ENCODE measurements at places on chromosomes 1 and 21.

DNA sequence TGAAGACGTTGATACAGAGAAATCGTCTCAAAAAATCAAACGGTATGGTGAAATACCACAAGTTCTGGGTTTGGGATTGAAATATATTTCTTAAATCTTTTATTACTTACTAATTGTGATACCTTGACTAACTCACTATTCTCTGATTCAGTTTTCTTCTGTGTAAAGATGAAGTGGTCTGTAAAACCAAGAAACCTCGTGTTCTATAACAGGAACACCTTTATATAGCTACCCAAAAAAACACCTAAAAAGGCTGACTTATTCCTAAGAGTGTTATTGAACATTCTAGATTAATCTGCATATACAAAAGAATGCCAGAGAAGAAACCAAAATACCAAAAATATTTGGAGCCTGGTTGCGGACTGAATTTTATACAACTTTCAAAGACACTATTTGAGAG is 721 bp downstream of the LRRIQ3 start:
- no peak for DNase-seq

- peak; percentile 70 for DNase-seq
Observed at GRCh38 chr1:92876351-92876750, 44.5 kb downstream of the RPL5 start.

DNA sequence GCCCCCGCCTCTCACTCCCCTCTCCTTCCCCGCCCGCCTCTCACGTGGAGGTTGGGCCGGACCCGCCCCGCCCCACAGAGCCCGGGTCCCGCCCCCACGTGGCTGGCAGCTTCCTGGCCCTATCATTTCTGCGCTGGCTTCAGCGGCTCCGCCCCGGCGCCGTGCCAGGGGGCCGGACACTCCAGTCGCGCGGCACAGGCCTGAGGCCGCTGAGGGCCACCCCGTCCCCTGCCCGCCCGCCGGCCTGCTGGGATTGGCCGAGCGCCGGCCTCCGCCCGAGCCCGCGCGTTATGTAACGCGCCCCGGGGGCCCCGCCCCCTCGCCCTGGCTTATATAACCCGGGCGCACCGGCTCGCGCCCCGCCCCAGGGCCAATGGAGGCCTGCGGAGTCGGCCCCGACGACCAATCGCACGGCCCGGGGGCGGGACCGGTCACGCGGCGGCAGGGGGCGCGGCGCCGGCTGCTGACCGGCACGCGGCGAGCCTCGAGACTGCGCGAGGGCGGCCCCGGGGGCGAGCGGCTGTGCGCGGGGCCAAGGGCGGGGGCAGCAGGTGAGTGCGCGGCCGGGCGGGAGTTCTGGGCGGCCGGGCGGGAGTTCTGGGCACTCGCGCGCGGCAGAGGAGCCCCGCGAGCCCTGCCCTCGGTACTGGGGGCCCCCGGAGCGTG is at the start of gene PER3:
TSS of gene PER3 (plus strand) at position 466 of the 666 bp plus-strand sequence. CDS start 587 bp downstream, outside the sequence.
- peak; percentile 99 for DNase-seq

GRCh38 chr1:37137014-37137413 is 102.7 kb upstream of the GRIK3 start:
- DNase-seq = no peak

GRCh38 chr1:212688341-212689047 is 11.1 kb downstream of the BATF3 start:
- DNase-seq = no peak

GRCh38 chr1:23777979-23778814 is at the start of gene PITHD1:
Gene PITHD1, plus strand, starts transcription at chr1:23778418. Its CDS starts 98 bp downstream, at chr1:23778516.
- DNase-seq = peak; percentile 77

DNA sequence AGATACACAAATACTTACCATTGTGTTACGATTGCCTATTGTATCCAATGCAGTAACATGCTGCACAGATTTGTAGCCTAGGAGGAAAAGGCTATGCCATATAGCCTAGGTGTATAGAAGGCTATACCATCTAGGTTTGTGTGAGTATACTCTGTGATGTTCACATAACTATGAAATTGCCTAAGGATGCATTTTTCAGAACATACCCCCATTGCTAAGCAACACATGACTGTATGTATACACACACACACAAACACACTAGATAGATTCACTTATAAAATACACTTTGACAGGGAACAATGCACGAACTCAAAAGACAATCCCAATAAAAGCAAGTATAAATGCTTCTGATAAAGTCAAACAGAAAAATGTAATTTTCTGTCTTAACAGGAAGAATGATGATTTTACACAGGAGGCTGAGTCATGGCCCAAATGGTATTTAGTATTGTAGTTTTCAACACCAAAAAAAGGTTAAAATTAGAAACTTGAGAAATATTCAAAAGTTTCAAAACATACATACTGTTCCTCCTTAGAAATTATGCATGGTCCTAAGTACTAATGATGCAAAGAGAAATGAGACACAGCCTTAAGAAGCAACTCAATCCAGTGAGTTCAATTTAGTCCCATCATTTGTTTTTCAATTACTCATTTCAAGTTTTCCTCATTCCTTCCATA is 12.2 kb downstream of the FH start:
- no peak for DNase-seq

GRCh38 chr1:36458910-36459309 is 5.3 kb downstream of the MRPS15 start:
- no peak for DNase-seq

DNA sequence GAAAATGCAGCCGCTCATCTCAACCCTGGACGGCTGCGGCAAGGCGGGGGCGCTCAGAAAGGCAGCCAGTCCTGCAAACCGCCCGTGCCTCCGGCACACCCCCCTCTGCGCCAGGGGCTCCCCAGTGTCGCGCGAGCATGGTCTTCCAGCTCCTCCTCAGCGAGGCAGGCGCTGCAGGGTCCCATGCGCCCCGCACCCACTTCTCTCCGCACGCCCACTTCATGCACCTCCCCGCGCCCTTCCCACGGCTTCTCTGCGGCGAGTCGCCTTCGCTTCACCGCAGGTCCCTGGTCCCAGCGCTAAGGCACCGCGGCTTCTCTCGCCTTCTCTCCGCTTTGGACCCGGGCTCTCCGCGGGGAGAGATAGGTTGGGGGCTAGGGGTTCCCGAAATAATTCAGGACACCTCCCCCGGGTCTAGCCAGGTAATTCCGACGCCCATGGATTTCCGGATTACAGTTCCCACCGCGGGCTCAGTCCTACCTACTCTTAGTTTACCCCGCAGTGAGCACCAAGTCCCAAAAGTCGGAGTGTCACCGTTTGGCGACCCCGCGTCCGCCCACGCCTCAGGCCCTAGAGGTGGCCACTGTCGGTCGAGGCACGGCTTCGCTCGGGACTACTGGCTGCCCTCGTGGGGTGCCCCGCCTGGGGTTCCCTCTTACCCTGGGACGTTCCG is 67.5 kb downstream of the SYT2 start:
- no peak for DNase-seq

- DNase-seq = no peak
Observed at GRCh38 chr1:235330918-235331285, 2.5 kb downstream of the GGPS1 start.

GRCh38 chr1:41876576-41877445 is 41.9 kb downstream of the HIVEP3 start:
- no peak for DNase-seq

- DNase-seq = peak; percentile 50
Observed at GRCh38 chr1:111989531-111990025, at the start of gene KCND3. Gene KCND3, minus strand, starts transcription at chr1:111989668.

GRCh38 chr1:24900486-24900849 is 29.6 kb downstream of the RUNX3 start:
- no peak for DNase-seq

- DNase-seq = peak; percentile 25
Observed at GRCh38 chr1:164914208-164914607, 355.2 kb downstream of the PBX1 start.

- DNase-seq = no peak
Observed at GRCh38 chr1:182348961-182349747, 42.4 kb downstream of the GLUL start.

- DNase-seq = no peak
Observed at GRCh38 chr1:4931486-4931885, 277.1 kb downstream of the AJAP1 start.

GRCh38 chr1:110282395-110282794 is 56.8 kb upstream of the RBM15 start:
- DNase-seq = no peak

DNA sequence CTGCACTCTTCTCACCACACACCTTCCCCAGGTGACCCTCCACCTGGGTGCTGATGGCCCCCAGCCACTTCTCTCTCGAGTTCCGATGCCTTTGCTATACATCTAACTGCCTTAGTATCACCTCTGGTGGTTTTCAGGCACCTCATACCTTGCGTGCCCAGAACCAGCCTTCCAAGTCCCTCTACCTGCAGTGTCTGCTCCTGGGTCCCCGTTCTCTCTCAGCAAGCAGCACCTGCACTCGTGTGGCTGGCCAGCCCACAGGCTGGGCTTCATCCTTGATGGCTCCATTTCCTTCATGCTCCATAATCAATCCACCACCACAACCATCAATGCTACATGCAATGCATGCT is 49.2 kb upstream of the EDN2 start:
- DNase-seq = no peak

GRCh38 chr1:244796719-244797406 is 38.6 kb upstream of the COX20 start:
- peak; percentile 75 for DNase-seq

DNA sequence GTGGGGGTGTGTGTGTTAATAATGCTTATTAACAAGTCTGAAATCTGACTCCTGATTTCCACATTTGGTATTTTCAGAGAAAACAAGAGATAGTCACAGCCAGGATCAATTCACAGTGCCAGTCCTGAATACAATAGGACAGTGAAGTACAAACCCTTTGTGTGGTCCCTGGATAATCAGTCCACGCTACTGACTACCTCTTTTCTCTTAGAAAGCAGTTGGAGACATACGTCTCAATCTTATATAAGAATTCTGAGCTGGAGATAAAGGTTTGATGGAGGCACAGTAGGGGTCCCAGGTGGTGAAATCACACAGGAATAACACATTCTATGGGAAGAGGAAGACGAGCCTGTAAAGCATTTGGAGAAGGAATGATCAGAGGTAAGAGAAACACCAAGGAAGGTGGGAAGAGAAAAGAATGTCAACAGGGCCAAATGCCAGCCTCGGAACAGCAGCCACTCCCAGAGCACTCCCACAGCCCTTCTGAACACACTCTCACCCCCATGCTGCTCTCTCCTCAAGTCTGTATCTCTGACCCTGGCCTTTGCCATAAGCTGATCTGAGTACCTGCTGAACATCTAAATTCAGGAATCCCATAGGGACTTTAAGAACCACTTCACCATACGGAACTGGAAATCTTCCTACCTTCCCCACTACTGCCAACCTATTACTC is 48.6 kb downstream of the TRAF5 start:
- no peak for DNase-seq

- no peak for DNase-seq
Observed at GRCh38 chr1:236163463-236164153, 21.3 kb downstream of the GPR137B start.

DNA sequence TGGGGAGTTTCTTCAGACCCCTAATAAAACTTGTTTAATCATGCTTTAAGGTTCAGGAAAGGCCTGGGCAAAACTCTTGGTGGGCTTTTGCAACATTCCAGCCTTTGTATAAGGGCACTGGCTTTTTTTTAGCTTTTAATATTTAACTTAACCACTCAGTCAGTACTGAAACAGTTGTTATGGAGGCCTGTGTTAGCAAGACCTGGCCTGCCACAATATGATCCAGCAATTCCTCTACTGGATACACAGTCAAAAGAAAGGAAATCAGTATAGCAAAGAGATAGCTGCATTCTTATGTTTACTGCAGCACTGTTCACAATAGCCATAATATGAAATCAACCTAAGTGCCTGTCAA is 75.1 kb upstream of the COG2 start:
- no peak for DNase-seq

DNA sequence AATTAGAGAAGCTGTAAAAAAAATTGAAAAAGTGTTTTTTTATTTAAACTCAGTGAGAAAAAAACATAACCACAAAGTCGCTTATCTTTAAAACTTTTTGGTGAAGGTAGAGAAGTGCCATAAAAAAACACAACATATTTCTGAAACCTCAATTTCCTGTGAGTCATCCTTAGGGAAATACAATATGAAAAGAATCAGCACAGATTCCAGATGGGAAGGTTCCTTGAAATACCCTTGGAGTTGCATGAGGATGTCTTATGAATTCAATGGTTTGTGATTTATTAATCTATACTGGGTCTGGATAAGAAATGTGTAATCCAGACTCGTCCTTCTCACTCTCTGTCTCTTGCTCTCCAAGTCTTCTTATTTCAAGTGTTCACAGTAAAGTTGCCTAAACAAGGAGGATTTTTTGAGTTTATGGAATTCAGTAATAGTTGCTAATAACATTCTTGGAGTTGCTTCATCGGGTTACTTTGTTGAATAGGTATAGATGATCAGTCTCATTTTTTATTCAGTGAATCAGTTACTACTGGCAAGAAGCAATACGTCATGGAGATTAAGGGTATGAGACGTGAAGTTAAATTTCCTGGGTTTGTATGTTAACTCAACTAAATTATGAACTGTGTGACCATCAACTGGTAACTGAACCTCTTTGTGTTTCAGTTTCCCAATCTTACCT is 191.4 kb downstream of the KCNK2 start:
- no peak for DNase-seq

DNA sequence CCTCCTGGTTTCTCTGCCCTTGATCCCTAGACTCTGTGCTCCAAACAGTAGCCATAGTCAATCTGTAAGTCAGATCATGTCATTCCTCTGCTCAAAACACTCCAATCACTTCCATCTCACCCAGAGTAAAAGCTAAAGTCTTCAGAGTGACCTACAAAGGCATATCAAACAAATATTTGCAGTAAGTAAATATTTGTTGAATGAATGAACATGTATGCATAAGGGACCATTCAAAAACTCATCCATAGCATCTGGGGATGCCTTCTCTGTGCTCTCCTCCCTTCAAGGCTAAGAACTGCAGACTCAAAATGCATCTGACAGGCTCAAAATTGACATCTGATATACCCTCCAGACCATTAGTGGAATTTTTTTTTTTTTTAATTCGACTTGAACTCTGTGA is 18.1 kb upstream of the AK5 start:
- no peak for DNase-seq

GRCh38 chr1:10730985-10731384 is 65.5 kb downstream of the CASZ1 start:
- DNase-seq = no peak

- no peak for DNase-seq
Observed at GRCh38 chr1:28518745-28519341, 13.0 kb downstream of the RCC1 start.

DNA sequence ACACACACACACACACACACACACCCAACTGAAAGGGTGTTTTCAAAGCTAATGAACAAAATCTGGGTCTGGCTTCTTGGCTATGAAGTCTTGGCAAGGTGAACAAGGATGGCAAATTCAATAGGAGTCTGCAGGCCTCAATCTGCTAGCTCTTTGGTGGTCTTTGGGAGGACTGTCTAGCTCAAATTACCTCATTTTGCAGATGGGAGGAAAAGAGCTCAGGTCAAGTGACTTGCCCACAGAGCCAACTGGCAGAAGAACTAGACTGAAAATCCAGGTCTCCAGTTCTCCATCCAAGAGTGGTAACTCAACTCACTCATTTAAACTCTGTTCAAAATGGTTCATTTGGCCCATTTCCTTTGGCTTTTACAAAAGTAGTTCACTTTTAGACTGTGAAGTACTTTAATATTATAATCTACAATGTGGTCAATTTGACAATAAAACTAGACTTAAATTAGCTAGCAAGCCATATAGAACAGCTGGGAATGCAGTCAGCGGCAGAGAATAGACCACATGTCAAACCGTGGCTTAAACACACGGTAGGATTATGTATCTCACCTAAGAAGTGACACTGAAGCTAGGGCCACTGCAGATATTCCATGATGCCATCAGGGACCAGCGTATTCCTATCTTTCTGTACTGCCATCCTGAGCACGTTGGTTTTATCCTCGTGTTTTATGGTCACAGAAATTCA is 112.9 kb downstream of the APP start:
- DNase-seq = peak; percentile 63

- no peak for DNase-seq
Observed at GRCh38 chr1:202069662-202070061, 53.1 kb upstream of the GPR37L1 start.
